ENCODE measurements at places on chromosomes 13 and 19.

DNA sequence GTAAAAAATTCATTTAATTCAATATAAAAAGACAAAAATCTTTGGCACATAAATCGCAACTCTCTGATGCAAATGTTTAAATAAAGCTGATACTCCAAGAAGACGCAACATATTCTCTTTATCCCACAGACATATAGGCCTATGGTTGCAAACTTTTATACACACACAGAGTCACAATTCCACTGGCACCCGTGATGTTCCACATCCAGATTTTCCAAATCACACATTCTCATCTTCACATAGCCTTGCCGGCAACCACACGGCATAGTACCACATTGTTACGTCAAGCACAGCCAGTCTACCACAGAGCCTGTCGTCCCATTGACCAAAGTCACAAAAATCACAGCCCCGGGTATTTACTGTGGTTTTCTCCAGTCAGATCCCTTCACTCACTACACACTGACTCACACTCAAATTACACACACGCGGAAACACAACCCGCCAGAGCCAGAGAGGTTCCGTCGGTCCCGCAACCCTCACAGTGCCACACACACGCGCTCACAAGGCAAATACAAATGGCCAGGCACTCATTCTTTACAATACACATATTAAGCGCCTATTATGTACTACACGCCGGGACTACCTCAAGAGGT is 546 bp upstream of the ZNF546 start:
- DNase-seq, result peak; percentile 73

DNA sequence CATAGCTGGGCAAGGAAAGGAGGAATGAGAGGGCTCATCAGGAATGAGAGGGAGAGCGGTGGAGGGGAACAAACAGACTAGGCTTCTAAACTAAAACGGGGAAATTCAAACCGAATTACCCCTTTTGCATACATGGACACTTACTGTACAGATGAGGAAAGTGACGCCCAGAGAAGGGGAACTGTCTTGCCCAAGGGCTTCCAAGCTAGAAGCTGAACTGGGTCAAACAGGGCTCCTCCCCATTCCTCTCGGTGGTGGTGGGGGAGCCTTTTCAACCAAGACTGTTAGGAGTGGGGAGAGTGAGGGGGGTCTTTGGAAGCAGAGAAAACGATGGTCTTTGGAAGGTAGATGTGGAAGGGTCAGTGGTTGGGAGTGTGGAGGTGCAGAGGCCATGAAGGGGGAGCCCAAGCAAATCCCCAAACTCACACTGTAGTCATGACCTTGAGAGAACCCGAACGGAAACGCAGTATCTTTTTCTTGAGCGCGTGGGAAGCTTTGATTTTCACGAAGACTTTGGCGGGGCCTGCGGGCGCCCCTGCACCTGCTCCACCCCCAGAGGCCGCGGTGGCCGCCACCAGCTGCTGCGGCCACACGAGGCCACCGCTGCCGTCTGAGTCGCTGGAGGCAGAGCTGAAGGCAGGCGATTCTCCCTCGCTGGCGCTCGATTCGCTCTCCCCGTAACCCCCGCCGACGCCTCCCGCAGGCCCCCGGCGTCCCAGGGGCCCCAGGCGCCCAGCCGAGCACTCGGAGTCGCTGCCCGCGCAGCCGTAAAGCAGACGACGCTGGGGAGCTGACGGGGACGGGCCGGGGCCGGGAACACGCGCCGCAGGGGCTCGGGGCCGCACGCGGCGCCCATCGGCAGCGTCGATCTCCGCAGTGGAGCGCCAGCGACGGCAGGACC is 12.3 kb upstream of the GNG8 start:
- DNase-seq, result no peak

DNA sequence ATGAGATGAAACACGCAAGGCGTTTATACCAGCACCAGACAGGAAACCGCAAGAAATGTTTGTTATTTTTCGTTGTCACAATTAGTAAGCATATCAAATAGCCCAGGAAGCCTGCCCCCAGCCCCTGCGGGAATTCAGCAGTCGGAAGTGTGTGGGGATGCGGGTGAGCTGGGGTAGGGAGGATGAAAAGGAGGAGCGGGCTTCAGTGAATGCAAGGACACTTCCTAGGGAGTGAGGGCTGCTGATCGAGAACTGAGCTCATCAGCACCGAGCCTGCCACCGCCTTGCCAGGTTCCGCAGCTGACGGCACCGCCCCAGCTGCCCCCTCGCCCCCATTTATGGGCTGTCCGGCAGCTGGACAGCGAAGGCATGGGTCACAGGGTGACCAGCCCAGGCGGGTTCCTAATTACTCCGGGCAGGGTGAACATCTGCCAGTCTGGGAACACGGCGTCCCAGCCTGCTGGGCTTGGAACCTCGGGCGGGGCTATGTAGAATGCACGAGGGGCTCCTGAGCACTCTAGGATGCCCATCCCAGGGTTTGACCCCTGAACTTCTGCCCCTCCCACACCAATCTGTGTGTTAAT is 1.6 kb upstream of the BEST2 start:
- no peak for DNase-seq

DNA sequence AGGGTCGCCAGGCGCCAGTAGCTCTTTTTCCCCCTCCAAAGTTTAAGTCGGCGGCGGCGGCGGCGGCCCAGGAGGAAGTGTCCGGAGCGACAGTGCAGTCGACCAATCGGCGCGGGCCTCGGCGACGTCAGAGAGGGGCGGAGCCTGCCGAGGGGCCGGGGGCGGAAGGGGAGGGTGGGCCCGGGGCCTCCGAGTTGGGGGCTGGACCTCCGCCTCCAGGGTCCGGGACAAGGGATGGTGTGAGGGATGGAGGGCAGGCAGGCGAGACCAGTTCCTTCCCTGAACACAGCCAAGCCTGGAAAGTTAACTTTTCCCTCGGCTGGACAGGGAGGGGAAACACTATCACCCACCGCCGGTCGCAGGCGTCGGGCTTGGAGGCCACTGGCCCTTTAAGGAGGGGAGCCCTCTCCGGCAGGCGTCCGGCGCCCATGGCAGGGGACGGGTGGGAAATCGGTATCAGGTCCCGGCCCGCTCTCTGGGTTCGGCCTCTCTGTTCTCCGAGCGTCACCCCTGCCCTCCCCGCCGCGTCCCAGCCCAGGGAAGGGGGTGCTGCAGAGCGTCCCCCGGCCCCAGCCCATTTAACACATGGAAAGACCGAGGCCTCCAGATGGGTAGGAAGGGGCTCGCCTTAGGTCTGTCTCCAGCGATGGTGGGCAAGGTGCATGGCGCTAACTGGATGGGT is at the start of gene PRKD2:
Gene PRKD2 (minus strand): TSS at position 81 of the 682 bp plus-strand sequence. CDS start 744 bp downstream, outside the sequence.
- peak; percentile 91 for DNase-seq

GRCh38 chr13:49258089-49258796 is 10.5 kb downstream of the CDADC1 start:
- peak; percentile 74 for DNase-seq

DNA sequence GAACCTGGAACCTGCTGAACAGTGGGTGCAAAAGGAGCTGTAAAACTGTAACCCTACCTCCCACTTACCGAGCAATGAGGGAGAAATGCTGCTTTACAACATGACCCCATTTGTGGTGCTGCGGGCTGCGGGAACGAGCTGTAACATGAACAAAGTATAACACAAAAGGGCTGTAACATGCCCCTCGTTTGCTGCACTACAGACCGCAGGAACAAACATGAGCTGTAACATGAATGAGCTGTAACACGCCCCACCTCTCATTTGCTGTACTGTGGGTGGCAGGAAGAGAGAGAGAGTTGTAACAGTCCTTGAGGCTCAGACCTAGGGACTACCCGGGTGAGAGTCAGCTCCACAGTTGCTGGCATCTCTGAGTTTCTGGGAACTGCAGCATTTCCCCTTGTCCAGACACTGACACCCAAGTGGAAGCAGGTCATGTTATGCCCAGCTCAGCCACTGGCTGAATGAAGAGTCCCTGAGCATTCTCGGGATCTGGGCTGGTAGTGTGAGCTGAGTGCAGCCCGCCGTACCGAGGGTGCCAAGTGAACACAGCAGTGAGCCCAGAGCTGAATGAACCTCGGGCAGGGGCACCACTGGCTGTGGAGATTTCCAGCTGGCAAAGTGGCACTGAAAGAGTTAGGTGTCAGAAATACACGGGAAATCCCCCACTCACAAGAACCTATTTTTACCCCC is 1385.3 kb upstream of the SPRY2 start:
- DNase-seq, result no peak

GRCh38 chr13:30763786-30764413 is 28.6 kb downstream of the ALOX5AP start:
- DNase-seq, result no peak

DNA sequence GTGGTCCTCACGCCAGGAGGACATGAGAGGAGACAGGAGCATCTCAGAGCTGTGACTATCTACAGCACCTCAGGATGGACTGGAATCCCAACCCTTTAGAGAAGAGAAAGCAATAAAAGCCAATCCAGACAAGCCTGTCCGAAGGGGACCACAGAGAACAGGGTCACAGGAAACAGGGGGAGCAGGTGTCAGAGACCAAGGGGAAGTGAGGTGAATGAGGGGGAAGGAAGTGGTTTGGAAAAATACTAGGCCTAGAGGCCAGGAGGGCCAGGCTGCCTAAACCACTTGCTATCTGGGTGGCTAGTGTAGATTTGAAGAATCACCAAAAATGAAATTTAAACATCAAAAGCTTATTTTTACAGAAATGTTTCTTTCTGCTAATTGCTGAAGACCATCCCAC is 16.2 kb downstream of the TMTC4 start:
- DNase-seq, result no peak

DNA sequence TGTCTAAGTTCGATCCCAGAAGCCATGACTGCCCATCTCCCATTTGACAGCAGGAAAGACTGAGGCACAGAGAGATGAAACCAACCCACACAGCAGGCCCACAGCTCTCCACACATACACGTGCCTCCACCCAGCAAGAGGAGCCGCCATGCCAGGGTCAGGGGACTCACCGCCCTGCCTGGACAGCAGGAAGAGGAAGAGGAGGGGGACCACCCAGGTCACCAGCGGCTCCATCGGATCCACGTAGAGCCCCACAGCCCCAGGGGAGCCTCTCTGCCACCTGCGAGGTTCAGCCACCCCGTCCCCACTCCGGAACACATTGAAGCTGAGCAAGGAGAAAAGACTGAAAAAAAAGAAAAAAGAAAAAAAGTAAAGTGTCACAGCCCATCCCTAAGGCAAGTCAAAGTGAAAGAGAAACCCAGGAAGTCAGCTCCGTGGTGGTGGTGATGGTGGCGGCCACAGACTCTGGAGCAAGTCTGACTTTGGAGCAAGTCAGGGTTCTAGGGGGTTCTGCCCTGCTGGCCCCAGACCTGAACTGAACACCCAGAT is at the start of gene IL12RB1:
Gene IL12RB1 (minus strand): TSS at position 345 of the 549 bp plus-strand sequence. CDS start 111 bp downstream, at position 234.
- peak; percentile 74 for DNase-seq

DNA sequence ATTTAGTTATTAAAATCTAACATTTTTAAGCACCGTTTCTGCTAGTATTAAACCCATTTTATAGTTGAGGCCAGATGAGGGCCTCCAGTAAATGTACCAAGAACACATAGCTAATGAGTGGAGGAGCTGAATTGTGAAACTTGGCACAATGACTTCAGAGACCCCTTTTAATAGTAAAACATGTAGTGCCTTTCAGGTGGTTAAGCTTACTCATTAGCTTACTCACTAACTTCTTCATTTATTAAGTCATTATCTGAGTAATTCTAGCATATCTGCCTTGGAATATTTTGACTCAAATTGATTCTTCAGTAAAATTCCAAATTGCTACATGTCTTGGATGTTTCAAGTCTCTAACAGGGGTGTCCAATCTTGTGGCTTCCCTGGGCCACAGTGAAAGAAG is 735.2 kb downstream of the LIG4 start:
- DNase-seq, result no peak

DNA sequence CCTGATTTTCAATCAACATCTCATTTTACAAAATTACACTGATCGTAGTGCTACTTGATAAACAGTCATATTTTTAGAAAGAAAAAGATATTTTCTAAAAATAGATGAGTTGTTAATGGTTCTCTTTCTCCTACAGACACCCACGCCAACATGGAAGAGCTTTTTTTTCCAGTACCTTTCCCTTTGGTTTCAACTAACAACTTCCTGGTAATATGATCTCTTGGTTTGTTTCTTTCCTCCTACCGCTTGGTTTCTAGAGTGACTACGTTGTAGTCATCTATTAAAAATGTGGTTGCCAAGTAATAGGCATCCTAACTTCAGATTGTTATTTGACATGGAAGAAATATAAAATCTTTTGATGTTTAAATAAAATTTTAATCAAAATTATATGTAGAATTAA is 189.0 kb downstream of the LACC1 start:
- DNase-seq, result peak; percentile 27

DNA sequence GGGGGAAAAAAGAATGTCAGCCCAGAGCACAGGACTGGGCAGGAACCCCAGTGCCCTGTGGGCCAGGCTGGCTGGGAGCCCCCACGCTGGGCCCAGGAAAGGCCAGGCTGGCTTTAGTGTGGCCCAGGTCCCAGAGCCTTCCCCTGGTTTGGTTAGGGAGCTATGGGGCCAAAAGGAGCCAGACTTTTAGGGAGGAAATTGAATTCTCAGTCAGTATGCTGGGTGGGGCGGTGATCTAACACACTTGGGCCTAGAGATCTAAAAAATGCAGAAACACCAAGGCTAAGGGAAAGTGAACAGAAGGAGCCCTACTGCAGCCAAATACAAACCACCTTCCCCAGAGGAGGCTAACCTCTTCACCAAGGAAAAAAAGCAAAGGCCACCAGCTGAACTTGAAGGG is 137.5 kb downstream of the CRYL1 start:
- no peak for DNase-seq

DNA sequence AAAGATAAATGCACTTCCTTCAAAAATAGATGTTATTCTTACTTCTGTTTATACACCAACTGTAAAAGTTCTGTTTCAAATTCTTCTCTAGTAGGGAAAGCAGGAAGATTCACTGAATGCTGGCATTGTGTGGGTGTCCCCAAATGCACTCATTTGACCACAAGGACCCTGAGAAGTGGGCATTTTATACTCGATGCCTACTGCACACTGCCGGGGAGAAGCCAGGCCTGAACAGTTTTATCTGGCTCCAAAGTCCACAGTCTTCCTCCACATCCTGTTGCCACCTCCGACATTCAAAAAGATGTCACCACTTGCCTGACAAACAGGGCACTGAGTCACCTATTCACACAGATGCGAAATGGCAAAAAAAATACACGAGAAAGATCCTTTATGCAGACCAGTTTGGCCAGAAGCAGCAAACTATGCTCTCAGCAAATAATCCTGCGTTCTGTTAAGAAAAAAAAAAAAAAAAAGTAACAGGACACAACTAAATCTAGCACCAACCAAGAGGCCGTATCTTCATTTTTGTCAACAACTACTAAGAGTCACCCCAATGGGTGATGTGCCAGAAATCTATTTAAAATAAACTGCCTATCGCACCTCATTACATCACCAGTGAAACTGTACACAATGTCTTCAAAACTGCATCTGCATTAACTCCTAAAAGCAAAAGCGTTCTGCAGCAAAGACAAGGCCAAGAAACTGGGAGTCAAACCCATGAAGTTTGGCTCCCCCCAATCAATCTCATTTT is 6.2 kb downstream of the ZC3H4 start:
- peak; percentile 46 for DNase-seq

GRCh38 chr13:98339684-98340425 is 162.8 kb upstream of the RNF113B start:
- DNase-seq, result no peak

DNA sequence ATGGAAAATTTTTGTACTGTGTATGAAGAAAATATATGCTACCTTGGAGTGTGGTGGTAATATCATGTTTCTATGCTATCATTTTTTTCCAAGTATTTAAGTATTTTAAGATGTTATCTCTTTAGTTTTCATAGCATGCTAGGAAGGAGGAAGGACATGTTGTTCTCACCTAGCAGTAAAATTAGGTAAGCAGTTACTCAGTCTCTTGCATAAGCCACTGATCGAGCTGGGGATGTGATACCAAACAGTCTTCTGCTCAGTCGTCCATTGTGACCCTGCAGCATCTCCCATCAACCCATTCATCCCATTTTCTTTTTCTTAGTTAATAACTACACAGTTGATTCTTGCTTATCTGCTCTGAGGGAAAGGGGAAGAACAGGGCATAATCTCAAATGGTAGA is 130.6 kb downstream of the KLF5 start:
- no peak for DNase-seq

- DNase-seq, result no peak
These were observed 1560.7 kb downstream of the UQCRFS1 start for GRCh38 chr19:27652281-27652680.

All from OCI-M1 (cell line).